ENCODE measurements at places on chromosomes 4 and X.

DNA sequence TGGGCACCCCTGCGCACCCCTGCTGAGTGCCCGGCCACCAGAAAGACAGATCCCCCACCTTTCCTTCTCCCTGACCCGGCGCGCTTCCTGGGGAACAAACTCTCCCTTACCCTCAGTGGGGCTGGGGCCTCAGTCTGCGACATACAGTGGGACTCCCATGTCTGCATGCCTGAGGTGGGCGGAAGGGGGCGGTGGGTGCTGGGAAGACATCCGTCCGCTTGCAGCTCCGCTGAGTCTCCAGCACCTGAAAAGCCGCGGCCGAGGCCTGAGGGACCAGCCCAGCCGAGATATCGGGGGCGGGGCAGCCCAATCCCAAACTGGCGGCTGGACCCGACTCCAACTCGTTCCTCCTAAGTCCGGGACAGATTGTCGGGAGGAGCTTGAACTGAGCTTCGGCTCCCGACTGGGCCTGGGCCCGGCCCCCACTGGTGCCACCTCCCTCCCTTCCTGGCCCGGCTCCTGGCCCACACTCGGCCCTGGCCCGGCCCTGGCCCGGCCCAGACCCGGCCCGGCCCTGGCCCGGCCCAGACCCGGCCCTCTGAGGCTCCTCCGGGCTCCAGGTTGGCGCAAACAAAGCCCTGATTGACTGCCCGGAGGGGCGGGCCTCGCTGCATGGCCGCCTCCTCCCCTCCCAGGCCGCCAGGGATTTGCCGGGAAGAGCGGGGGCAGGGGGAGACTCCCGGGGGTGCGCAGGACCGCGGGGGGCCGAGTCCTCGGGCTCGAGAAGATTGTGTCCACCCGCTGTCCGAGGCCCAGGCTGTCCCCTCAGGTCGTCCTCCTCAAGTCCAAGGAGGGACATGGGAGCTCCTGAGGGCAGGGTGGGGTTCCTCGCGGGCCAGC lies 877 bp upstream of the SLC16A2 start:
- DNase-seq = no peak

GRCh38 chr4:33579951-33580350 lies 2664.4 kb downstream of the ARAP2 start:
- DNase-seq = no peak

DNA sequence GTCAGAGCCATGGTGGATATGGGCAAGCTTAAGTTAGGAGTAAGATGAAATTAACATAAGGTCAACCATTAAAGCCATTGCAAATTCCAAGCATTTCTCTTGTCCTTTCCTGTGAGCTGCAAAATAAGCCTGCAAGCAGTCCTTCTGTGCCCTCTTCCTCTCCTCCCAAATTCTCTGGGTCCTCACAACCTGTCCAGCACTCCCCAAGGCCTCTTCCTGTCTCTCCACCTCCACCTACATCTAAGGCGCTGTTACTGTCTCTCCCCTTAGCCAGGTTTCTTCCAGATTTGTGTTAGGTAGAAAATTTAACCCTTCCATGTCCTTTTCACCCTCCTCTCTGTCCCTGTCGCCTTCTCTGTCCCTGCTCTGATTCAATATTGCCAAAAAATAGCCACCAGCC lies 22.2 kb downstream of the ETDC start:
- no peak for DNase-seq

DNA sequence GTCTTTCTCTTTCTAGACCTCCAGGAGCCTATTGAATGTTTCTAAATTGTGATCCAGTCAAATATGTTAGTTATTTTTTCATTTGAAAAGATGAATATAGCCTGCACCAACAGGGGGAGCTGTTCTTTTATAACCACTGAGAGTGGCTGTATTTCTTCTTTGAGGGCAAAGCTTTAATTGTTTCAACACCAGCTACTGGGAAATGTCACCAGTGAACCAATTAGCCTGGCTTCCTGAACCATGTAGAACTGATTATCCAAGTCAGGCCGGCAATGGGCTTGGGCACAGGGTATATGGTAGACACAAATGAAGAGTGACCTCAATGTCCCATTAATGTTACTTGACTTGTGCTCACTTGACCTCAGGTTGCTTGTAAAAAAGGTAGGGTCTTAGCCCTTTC lies 4.8 kb upstream of the DAPP1 start:
- no peak for DNase-seq

- no peak for DNase-seq
These were observed 40.0 kb downstream of the HADH start for GRCh38 chr4:108029731-108030130.

- no peak for DNase-seq
These were observed 125.9 kb downstream of the AMELX start for GRCh38 chrX:11419102-11419501.

- DNase-seq = no peak
These were observed 18.3 kb upstream of the PITX2 start for GRCh38 chr4:110641218-110641617.

- DNase-seq = no peak
These were observed 29.2 kb downstream of the NUDT9 start for GRCh38 chr4:87451537-87451936.

DNA sequence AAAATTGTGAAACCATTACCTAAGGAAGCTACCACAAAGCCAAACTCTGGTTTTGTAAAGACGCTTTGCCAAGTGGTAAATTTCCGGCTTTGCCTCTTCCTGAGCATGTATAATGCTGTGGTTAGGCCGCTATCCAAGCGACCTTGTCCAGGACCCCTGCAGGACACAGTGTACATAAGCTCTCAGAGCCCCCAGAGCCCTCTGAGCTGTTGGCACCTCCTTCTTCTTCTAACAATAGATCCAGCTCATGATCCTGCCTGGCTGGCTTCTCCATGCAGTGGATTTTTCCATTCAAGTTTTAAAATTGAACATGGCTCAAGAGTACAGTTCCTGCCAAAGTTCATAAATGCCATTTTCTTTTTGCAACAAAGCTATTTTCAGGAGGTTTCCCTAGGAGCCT lies 326.7 kb downstream of the MAPK10 start:
- DNase-seq = no peak

DNA sequence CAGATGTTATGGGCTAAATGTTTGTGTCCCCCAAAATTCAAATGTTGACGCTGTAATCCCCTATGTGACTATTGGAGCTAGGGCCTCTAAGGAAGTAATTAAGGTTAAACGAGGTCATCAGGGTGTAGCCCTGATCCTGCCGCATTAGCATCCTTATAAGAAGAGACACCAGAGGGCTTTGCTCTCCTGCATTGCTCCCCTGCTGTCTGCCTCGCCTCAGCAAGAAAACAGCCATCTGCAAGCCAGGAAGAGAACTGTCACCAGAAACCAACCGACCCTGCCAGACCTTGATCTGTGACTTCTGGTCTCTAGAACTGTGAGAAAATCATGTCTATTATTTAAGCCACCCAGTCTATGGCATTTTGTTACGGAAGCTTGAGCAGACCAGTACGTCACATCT lies 331.9 kb downstream of the DCTD start:
- DNase-seq = no peak

DNA sequence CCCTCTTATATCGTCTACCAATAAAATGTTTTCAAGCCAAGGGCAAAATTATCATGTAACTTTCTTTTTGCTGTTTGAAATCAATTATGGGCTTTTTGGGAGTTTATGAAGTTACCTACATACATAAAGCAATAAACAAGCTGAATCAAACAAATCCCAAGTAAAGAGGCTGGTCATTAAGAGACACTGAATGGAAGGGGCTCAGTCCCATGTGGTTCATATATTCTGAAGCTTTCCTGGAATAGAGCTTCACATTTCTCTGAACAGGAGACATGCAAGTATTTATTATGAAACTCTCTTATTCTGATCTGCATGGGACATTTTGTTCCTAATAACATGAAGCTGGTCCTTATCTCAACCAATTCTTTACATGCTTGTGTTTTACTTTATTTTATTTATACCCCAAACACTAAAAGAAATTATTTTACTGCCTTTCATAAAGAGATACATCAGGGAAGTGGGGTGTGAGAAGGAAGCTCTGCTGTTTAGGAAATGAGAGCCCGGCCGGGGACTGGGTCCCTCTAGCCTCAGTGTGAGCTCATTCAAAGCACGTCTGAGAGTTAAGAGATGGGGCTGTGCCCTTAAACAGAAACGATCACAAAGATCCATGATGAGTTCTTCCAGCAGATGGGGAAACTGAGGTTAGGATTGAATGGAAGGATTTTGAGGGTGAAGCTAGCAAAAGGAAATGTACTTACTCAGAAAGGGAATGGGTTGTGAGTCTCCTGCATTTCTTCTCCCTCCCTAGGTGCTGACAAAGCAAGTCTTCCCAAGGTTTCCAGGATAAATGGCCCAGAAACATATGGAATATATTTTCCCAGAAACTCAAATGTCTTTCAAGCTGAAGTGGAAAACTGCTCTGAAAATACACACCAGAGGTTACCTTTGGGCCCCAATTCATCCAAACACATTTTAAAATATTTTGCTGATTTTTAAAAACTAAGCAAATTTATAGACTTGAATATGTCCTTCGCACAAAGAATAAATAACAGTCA lies 93.1 kb upstream of the LNX1 start:
- DNase-seq = no peak

DNA sequence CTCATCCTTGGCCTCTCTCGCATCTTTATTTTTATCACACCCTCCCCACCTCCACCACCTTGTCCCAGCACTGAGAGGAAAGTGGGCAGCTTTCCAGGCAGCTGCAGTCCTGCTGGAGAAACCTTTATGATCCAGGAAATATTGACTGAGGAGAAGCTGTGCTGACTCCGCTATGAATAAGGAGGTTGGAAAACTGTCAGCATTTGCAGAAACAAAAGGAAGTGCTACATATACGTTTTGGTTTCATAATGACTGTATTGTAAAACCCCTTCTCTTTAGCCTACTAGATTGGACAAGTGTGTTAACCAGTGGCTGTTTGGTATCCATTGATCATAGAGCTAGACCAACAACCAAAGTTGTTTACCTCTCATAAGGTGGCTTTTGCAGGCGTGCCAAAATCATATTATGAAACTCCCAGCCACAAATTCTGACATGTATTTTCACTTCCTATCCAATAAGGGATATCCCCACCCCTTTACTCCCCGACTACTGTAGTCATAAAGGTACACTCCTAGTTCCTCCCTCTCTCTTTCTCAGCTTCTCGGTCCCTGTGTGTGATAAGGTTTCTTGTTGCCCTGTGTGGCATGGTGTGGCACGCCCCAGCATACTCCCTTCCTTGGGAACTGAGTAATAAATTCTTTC lies 88.4 kb downstream of the GPR143 start:
- no peak for DNase-seq

DNA sequence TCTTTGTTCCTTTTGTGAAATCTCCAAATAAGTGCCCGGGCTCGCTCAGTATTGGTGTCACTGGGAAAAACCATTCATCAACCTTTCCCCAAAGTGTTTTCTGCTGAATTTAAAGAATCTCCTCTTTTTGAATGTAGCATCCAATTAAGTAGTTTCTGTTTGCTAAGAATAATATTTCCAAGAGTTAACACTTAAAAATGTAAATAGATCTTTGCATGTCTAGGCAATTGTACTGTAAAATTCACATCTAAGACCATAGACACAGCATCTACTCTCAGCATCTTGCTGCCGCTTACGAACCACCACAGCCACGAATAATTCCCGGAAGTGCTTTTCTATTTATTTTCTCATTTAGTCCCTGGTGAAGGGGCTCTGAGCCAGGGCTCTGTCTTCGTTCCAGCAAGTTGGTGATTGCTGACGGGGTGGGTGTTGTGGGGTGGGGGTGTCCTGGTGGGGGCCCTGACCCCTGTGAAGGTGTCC lies 1.4 kb downstream of the NSG1 start:
- DNase-seq = no peak

DNA sequence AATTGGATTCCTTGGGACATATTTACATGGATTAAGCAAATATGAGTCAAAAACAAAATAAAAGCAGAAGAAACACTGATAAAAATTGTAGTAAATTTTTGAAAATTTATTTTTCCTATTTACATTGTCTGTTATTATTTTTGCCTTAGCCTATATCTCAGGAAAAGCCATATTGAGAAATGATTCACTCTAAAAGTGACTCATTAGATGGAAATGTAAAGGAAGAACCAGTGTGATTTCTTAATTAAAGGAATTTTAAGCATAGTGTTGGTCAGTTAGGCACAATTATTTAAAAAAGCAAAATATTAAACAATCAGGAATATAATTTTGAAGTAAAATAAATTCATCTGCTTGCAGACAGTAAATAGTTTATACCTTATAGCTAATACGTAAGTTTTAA lies 167.4 kb upstream of the NAP1L5 start:
- no peak for DNase-seq
